ENCODE measurements at places on chromosomes 5 and 9.

- DNase-seq, result no peak
Observed at GRCh38 chr5:170945275-170945674, 83.5 kb downstream of the RANBP17 start.

DNA sequence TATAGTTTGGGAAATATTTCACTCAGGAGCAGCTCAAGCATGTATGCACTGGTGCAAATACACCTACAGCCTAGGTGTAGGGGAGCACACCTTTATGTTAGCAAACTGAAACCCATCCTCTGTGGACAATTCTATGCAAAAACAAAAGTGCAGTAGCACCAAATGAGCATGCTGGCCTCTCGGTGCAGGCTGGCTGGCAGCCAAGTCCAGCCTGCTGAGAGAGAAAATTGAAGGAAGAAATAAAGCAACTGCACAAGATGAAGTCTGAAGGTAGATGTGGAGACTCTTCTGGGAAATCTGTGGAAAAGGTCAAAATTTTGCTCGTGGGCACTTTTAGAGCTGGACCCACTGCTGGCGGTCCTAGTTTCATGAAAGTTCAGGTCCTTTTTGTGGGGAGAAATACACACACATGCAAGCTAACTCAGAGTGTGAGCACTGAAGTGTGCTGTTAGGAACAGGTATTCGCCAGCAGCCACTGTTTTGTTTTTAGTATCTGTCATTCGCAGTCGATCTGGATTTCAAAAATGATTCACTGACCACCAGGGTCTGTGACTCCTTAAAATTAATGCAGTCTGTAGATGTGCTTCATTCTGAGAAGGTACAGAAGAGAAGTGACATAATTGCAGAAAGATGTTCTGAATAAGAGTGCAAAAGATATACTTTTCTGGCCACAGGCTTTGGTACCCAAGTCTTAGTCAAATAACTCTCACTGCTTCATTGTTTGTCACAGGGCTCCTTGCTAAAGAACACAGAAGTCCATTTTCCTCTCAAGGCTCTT is 281.7 kb downstream of the PARP8 start:
- no peak for DNase-seq

- DNase-seq, result no peak
Observed at GRCh38 chr5:82760856-82761255, 316.3 kb downstream of the TMEM167A start.

GRCh38 chr5:169168280-169168679 is 132.7 kb downstream of the SLIT3 start:
- DNase-seq, result no peak

- no peak for DNase-seq
Observed at GRCh38 chr9:77893706-77894105, 137.9 kb downstream of the GNAQ start.

DNA sequence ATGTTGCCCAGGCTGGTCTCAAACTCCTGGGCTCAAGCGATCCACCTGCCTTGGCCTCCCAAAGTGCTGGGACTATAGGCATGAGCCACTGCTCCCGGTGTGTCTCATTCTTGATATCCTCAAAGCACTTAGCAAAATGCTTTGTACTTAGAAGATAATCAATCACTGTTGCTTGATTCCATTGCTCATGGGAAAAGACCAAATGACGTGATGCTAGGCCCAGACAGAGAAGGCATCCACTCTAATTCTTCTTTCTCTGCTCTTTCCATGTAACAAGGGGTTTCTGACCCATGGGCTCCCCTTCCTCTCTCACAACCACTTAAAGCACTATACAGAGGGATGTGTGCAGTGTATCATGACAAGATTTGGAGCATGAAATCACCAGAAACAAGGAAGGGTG is 83.0 kb downstream of the APBA1 start:
- no peak for DNase-seq

- DNase-seq, result no peak
Observed at GRCh38 chr5:72035831-72036230, 71.4 kb upstream of the MAP1B start.

DNA sequence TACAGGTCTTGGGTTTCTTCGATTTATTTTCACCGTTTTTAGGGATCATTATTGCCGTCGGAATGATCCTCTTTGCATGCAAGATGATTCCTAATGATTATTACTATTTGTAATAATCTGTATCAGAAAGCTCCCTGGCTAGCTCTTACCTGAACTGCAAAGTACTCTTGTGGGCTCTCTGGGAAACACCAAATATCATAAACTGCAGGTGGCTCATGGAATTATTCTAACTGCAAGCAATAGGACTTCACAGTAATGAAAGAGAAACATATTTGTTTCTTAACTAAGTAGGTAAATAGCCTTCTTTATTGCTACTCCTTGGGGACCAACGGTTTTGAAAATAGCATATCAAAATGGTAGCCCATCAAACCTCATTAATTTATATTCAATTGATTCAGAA is 219.4 kb downstream of the NFIB start:
- DNase-seq, result no peak

GRCh38 chr5:1279443-1280151 is 15.3 kb downstream of the TERT start:
- DNase-seq, result no peak

DNA sequence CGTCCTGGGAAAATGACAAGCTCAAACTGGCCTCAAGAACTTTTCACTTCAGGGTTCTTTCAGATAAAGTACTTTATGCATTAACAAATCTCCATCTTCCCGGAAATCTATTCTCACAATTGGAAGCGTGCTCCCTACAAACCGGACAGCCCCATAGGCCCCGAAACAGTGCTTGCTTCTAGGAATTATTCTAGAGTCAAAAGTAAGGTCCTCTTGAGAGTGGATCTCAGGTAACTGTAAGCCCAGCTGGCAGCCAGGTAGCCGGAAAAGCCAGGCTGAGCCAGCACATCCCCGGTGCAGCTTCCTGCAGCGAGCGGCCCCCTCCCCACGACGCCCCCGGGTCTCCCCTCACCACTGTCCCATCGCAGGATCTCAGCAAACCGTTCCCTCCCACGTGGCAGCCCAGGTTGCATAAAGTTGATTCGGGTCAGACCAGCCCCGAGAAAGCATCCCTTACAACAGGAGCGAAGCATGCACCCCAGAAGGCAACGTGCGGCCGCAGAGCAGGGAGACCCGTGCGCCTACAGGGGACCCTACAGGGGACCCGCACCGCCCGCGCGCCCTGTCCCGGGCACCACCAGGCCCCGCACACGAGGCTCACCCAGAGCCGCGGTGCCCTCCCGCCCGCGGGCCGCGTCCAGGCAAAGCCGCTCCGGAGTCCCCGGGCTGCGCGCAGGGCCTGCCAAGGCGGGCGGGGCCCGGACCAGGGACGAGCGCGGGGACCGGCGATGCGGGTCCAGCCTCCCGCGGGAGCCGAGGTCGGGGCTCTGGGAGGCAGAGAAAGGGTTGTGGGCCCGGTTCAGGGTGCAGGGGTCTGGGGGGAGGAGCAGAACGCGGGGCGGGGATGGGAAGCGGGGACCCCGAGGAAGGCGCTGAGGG is 920 bp downstream of the LPCAT1 start:
- no peak for DNase-seq

DNA sequence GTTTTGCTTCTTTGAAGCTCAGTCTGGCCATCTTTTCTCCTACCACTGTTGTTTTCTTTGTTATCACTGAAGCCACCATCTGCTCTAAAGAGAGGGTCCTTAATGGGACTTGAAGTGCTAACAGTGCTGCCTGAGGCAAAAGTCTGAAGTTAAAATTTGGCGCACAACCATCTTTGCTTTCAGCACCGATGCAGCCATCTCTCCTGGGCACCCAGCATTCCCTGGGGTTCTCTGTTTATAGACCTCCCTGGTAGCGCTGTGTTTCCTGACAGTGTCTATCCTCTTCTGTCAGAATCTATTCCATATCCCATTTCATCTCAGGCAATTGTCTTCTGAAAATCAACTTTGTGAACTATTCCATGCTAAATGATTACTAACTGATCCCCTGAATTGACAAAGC is 491.5 kb upstream of the MPDZ start:
- no peak for DNase-seq

DNA sequence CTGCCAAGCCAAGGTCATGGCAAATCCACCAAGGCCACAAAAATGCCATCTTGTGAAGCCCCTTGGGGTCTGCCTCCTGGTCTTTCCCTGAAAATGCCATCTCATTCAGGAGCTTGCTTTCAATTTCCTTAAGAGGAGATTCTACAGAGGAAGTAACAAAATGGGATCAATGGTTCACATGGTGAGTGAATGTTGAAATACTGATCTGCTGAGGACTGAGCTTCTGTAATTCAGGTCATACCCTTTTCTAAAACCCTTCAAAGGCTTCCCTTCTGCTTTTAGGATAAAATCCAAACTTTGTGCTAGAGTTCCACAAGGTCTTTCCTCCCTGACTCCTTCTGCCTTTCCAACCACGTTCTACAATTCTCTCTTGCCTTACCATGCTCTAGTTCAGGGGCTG is 24.7 kb upstream of the NR3C1 start:
- no peak for DNase-seq

GRCh38 chr5:77306531-77306930 is 96.1 kb downstream of the PDE8B start:
- DNase-seq, result no peak

DNA sequence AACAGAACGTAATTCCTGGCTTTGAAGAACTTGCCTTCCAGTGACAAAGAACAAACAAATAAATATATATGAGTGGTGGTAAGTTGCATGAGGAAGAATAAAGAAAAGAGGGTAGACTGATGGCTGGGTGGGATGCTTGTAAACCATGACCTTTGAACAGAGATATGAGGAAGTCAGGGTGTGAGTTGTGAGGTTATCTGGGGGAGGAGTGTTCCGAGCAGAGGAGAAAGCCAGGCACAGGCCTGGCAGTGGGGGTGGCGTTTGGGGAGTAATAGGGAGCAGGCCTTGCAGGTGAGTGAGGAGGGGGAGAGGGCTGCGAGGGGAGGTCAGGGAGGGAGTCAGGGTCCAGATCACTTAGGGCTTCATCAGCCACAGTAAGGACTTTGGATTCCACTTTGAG is 213.4 kb downstream of the PTTG1 start:
- no peak for DNase-seq

- no peak for DNase-seq
Observed at GRCh38 chr5:126450346-126450745, 27.1 kb downstream of the GRAMD2B start.

DNA sequence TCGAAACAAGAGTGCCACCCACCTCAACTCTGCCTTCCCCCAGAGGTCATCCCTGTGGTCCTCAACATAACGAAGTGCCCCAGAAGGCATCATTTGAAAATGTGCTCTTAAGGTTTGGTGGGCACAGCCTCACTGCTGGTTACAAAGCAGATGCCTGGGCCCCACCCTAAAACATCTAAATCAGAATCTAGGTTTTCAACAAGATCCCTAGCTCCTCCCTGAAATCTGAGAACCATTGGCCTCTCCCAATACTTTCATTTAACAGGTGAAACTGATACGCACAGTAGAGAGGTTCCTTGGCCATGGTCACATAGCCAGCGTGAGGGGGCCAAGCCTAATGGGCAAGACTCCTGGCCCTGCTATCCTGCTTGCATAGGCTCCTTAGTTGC is 376.2 kb upstream of the CLINT1 start:
- DNase-seq, result no peak

DNA sequence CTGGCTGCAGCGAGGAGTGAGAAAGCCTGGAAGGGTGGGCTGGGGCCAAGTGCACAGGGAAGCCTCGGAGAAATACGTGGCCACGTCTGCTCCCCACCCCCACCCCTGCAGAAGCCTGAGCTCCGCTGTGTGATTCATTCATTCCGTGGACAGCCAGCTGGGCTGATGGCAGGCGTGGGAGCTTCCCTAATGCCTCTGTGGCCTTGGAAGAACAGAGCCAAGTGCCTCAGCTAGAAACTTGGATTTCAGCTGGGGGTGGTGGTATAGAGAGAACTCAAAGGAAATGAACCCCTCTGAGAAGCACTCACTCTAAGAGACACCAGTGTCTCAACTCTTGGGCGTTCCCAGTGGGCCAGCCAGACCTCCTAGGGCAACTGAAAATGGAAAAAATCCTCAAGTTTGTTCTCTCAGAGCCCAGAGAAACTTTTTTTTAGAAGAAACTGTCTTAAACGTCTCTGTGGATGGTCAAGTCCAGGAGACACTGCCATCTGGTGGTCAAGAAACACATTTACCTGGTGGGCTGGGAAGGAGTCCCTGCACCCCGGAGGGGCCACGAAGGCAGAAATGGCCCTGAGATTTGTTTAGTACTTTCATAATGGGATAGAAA is 18.0 kb downstream of the ATOX1 start:
- peak; percentile 29 for DNase-seq

DNA sequence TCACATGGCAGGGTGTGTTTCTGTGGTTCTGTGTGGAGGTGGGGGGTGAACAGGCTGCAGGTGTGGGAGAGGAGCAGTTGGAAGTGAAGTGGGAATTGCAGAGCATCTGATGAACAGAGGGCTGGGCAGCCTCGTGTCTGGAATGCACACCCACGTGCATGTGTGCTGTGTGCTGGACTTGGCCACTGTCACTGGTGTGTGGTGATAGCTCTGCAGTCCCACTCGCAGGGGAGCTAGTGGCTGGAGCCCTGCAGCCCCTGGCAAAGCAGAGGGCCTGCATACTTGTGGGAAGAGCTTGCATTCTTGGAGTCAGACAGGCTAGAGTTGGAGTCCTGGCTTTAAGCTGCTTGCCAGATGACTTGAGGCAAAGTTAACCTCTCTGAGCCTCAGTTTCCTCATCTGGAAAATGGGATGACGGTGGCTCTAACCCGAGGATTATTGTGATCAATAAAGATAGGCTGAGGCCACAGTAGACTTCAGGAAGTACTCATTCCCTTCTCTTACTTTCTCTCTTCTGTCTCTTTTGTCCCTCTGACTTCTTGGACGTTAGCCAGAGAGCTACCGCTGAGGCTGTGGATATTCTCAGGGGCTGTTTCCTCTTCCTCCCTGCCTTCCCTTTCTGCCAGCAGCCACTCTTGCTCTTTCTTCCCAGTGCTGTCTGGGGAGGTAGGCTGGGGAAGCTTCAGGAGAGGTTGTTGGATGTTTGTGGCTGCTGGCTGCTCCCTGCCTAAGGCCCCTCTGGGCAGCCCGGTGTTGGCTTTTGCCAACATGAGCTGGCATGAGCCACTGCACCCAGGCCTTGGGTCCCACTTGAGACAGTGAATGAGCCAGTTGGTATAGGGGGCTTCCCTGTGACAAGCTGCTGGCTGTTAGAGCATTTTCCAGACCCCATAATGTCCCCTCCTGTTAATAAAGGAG is 18.3 kb downstream of the PSAT1 start:
- no peak for DNase-seq

DNA sequence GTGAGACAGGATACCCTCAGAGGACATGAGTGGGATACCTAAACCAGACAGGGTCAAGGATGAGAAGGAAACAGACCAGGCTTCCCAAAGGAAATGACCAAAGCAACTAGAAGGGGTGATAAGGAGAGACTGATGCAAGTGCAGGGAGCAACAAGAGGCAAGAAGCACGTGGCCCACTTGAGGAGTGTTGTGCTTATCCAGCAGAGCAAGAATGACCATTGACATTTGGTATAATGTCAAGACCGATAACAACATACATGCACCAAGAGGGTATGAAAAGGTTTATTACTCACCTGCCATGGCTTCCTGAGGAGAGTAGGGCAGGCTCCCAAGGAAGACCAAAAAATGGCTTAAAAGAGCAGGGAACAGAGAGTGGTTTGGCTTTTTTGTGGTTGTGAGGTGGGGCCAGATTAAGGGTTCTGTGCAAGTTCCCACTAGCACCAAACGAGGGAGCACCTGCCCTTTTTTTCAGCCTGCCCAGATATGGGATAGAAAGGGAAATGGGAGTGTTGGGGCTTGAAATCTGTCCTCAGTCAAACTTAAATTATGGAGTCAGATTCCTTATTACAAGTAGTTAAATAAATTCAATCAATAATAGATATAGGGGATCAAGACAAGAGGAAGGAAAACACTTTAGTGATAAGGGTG is 513.6 kb downstream of the RASEF start:
- DNase-seq, result no peak
